ENCODE measurements at places on chromosomes 13 and 19. TPM values are rescaled to one million over a fixed set of nuclear protein-coding genes. Genes with fewer than 3 reads are reported as not detected.

- no peak for DNase-seq
Observed at GRCh38 chr13:30618186-30618929, 638 bp downstream of the USPL1 start.

EFNB2 gene
- total RNA-seq = 32.2 TPM

- no peak for DNase-seq
Observed at GRCh38 chr19:35205733-35206323, 22.7 kb downstream of the FAM187B start.

DNA sequence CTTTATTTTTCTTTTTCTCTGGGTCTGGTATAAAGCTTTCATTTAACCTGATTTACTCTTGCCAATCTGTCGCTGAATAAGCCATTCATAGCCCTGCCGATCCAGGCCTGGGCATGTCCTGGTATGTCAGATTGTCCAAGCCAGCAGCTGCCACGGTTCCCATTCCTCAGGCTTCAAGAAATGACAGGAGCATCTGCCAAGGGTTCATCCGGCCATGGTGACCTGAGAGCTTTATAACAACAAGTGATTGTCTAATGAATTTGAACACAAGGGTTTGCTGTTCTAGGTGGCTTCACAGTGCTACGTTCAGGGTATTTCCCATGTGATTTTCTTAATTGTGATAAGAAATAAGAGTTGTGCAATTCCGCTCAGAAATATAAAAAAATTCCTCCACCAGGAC lies 20.0 kb downstream of the PNMA8A start:
- no peak for DNase-seq

KLK12 gene
- not detected for total RNA-seq

GRCh38 chr19:33725567-33725966 lies 71.1 kb upstream of the KCTD15 start:
- DNase-seq = no peak
